Myocyte (in vitro differentiated cells): ENCODE measurements at places on chromosomes 3 and 15.

DNA sequence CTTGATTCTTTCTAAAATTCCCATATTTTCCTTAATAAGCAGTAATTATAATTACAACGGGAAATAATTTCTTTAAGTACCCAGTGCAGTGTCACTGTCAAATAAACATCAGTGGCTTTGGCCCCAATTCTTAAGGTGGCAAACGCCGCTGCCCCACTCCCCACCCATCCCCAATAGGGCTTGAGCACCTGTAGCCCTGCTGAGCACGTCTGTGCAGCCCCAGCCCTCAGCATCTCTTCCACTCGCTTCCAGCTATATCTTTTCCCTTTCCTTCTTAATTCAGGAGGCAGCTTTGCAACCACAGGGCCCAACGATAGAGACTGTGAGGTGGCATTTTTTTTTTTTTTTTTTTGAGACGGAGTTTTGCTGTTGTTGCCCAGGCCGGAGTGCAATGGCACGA, 9.0 kb downstream of the PPM1M start:
- DNase-seq, result no peak

DNA sequence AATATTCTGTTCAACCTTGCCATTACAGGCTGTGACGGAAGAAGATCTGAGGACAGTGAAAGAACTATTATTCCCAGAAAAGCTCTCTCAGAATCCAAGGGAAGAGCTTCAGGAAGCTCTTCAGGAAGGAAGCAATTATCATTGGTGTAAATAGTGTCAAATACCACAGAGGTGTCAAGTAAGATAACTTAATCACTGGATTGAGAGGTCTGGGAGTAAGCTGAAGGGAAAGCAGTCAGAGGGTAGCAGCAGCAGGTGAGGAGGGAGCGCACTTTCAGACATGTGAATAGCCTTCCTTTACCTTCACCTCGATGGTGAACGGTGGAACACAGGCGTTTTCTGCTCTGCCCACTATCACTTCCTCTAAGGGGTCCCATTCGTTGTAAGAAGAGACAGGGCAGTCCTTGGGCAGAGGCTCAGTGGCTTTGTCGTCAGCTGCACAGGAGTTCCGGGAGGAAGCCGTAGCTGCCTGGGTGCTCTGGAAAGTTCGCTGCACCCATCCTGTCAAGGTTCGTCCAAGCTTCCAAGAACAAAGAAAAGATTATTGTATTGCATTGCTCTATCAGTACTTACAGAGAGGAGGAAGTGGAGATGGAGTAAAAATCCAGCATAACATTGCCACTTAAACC, 1.9 kb downstream of the GATM start:
- no peak for DNase-seq

GRCh38 chr3:101069901-101070798, 76.9 kb upstream of the ABI3BP start:
- DNase-seq, result peak; percentile 49

DNA sequence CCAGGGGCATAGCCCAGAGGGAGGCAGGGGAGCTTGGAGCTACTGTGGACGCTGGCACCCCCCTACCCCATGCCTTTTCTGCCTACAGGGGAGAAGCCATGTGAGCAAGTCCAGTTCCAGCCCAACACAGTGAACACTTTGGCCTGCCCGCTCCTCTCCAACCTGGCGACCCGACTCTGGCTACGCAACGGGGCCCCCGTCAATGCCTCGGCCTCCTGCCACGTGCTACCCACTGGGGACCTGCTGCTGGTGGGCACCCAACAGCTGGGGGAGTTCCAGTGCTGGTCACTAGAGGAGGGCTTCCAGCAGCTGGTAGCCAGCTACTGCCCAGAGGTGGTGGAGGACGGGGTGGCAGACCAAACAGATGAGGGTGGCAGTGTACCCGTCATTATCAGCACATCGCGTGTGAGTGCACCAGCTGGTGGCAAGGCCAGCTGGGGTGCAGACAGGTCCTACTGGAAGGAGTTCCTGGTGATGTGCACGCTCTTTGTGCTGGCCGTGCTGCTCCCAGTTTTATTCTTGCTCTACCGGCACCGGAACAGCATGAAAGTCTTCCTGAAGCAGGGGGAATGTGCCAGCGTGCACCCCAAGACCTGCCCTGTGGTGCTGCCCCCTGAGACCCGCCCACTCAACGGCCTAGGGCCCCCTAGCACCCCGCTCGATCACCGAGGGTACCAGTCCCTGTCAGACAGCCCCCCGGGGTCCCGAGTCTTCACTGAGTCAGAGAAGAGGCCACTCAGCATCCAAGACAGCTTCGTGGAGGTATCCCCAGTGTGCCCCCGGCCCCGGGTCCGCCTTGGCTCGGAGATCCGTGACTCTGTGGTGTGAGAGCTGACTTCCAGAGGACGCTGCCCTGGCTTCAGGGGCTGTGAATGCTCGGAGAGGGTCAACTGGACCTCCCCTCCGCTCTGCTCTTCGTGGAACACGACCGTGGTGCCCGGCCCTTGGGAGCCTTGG, 5.6 kb downstream of the CIB1 start:
- no peak for DNase-seq

DNA sequence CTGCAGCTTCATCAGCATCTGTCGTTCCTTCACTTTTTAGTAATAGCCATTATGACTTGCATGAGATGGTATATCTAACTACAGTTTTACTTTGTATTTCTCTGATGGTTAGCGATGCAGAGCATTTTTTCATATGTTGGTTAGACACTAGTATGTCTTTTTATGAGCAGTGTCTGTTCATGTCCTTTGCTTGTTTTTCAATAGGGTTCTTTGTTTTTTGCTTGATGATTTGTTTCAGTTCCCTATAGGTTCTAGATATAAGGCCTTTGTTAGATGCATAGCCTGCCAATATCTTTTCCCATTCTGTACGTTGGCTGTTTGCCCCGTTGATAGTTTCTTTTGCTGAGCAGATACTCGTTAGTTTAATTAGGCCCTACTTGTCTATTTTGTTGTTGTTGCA, 487.2 kb upstream of the BCHE start:
- no peak for DNase-seq
